ENCODE measurements at places on chromosomes 6 and 20.

- DNase-seq: no peak
Observed at GRCh38 chr6:48048451-48049146, 62.4 kb downstream of the PTCHD4 start.

DNA sequence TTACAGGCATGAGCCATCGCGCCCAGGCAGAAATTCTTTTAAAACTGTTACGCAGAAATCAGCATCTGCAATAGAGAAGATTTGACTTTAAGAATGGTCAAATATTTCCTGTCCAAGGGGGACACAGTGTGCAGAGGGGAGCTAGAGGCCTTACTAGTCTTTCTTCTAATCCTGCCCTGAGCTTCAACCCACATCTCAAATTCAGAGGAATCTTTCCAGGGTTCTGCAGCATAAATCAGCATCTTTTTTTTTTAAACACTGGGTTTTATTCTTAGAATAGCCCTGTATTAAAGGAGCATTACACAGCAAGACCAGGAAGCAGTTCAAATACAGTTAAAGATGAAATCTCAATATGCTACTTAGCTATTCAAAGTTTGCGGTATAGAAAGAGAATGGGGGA lies 81.1 kb downstream of the DTNBP1 start:
- no peak for DNase-seq

- DNase-seq: no peak
Observed at GRCh38 chr20:31566658-31567379, 38.3 kb upstream of the ID1 start.

GRCh38 chr20:53245574-53245973 lies 273.4 kb downstream of the TSHZ2 start:
- DNase-seq: no peak

DNA sequence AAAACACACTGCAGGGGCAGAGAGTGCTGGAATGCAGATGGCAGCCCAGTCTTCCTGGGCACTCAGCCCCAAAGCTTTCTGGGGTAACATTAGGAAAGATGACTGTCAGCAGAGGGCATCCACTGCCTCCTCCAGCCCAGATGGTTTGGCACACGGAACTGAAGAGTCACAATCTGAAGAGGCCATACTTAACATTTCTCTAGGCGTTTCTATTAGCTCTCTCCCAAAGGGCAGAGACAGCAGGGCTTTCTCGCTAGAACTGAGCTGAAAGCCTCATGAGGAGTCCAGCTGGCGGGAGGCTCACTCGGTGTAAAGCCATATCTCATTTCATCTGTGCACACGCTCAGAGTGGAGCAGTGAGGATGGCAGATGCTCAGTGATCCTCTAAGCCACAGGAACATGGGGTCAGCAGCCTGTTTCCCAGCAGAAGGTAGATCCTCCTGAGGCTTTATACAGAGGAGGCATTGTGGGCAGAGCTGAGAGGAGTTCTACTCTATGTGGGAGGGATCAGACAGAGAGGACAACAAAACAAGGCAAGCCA lies 28.1 kb downstream of the ALDH8A1 start:
- no peak for DNase-seq

GRCh38 chr20:46811224-46812084 lies 83.2 kb upstream of the EYA2 start:
- DNase-seq: no peak

DNA sequence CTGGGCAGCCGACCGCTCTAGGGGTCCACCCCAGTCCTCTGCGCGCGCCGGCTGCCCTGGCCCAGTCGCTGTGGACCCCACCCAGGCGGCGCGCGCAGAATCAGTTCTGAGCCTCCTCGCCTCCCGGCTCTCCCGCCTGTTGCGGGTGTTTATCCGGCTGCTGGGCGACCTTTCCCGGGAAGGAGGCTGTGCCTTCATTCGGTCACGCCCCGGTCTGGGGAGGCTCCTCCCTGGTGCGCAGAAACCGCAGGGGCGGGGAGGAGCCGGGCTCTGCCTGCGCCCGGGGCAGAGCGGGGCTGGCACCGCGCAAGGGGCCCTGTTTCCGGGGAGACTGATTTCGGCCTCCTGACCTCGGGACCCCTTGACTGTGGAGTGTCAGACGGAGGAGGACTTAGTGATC lies 80.8 kb upstream of the EYS start:
- no peak for DNase-seq

DNA sequence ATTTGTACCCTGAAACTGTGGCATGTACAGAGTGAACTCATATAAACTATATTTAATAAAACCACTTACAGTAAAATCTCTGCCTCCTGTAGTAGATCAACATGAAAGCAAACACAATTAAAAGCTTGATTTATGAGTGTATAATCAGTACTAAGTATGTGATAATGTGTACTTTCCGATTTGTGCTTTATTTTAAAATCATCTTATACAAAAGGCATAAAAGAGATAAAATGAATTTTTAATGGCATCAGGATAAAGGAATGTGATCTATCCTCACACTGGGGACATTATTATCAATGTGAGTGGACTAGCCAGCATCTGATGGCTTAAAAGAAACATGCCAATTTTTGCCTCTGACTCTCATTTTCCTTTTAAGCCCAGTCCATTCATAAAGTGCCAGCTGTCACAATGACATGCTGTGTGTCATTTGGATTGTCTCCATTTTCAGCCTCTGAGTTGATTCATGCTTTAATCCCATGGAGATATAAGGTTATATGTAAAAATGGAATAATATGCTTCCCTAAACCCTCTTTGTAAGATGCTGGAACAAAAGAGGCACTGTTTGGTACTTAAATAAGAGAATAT lies 831.6 kb upstream of the EYS start:
- no peak for DNase-seq

GRCh38 chr6:21710908-21711627 lies 117.5 kb downstream of the SOX4 start:
- DNase-seq: no peak

GRCh38 chr20:58073945-58074856 lies 154.3 kb downstream of the ANKRD60 start:
- DNase-seq: no peak

DNA sequence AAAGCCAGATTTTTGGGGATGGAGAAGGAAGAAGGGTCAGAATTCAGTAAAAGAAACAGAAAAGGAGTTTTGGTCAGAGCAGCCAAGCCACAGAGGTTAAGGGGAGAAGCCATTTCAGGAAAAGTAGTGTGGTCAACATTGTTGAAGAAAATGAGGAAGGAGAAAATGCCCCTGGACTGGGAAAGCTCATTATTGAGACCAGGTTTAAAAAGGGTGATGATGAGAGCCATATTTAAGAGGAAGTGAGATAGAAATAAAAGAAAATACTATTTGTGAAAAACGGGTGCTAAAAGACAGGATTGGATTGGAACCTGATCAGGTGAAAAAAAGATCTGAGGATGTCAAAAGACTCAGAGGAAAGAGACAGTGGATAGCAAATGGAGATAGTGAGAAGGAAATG lies 75.8 kb downstream of the CEP162 start:
- no peak for DNase-seq

DNA sequence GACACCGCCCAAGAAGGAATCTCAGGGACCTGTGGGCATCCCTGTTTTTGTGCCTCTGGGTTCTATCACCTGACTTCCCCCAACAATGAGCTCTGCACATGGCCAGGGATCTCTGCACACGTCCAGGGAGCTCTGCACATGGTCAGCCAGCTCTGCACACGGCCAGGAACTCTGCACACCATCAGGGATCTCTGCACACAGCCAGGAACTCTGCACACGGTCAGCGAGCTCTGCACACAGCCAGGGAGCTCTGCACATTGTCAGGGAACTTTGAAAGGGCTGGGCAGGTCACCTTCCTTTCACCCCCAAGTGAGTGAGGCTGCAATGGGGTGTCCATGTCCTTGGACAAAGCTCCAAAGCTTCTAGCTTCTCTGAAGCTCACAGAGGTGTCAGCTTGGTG lies 5.2 kb upstream of the SLCO4A1 start:
- DNase-seq: no peak

DNA sequence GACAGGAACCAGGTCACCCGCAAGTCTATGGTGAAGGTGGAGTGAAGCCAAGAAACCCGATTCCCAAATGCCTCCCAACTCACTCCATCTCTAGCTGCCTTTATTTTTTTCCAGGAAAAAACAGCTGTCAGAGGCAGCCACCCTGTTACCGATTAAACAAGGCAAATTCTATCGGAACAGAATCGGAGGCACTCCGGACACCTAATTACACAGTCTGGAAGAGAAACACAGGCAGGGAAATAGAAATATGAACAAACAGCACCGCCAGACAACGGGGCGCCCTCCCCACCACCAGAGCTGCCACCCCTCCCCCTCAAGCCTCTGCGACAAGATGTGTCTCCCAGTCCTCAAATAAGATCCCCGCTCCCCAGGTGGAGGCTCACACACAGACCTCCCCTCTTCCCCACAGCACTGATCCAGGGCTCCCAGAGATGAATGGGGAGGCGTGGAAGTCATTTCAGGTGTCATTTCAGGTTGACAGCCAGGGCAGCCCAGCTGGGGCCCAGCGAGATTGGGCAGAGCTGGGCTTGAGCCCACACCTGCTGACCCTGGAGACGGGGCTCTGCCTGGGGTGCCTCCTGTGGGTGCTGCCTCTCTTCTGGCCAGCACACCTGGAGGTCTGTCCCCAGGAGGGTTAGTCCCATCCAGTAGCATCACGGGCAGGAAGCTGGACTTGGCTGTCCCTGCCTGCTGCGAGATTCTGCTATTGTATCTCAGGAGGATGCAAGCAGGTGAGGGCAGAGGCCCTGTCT lies 19.8 kb upstream of the VSTM2L start:
- DNase-seq: no peak

DNA sequence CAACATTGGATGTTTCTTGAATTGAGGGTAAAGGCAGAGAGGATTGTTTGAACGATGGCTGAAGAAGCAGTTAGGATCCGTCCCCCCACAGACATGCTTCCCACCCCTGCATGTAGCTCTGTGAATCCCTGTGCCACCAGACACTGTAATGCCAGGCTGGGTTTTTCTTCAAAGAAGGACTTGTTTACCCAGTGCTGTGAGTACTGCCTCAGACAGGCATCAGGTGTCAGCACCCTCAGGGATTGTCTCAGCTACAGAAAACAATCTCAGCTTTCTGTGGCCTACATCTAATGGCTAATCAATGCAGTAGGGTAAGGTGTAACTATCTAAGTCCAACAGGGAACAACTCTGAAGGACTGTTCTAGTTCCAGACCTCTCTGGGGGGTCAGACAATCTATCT lies 853.0 kb upstream of the EPHA7 start:
- no peak for DNase-seq
